Vagina (tissue), 2 donors: ENCODE measurements at places on chromosomes 16 and 17. TPM values are rescaled to one million over a fixed set of nuclear protein-coding genes. Genes with fewer than 3 reads are reported as not detected.

DNA sequence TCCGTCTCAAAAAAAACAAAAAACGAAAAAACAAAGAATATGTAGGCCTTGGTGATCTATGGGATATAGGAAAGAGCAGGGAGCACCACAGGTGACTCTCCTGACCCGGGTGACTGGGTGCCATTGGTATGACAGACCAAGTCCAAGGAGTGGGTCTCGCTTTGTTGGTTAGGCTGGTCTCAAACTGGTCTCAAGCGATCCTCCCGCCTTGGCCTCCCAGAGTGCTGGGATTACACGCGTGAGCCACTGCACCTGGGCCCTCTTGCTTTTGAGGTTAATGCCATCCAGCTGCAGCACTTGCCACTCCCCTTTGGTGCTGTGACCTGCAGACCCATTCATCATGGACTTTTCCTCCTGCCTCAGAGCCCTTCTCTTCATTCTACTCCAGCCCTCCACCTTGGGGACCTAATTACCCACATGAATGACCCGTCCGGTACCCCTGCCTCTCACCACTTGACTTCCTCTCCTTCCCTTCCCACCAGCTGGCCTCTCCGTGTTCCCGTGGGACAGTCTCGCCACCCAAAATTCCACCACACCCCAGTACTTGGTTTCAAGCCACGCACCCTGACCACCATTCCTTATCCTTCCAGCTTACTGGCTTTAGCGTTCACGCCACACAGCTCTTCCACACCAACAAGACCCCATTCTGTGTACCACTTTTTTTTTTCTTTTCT lies 3.2 kb upstream of the UBE2G1 start:
- no peak for DNase-seq

DNA sequence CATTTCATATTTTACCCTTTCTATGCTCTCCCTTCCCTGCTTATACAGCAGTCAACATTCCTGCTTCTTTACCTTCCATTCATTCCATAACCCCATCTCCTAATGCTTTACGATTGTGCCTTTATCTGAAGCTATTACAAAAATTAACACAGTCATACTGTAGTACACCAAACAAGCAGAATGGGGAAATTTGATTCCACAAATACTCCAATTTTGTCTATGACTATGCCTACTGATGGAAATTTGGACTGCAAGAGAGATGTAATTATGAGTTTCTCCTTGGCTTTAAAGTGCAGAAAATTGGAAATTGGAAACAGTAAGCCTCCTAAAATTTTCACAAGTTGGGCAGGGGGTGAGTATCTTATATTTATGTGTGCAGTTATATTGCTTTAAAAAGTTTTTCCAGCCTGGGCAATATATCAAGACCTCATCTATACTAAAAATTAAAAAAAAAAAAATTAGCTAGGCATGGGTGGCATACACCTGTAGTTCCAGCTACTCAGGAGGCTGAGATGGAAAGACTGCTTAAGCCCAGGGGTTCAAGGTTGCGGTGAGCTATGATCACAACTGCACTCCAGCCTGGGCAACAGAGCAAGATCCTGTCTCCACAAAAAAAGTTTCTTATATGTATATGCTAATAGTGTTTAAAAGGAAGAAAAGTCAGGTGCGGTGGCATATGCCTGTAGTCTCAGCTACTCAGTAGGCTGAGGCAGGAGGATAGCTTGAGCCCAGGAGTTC lies 3.0 kb downstream of the APPBP2 start:
- no peak for DNase-seq

Gene FBXL16
- 4.4 TPM for total RNA-seq

DNA sequence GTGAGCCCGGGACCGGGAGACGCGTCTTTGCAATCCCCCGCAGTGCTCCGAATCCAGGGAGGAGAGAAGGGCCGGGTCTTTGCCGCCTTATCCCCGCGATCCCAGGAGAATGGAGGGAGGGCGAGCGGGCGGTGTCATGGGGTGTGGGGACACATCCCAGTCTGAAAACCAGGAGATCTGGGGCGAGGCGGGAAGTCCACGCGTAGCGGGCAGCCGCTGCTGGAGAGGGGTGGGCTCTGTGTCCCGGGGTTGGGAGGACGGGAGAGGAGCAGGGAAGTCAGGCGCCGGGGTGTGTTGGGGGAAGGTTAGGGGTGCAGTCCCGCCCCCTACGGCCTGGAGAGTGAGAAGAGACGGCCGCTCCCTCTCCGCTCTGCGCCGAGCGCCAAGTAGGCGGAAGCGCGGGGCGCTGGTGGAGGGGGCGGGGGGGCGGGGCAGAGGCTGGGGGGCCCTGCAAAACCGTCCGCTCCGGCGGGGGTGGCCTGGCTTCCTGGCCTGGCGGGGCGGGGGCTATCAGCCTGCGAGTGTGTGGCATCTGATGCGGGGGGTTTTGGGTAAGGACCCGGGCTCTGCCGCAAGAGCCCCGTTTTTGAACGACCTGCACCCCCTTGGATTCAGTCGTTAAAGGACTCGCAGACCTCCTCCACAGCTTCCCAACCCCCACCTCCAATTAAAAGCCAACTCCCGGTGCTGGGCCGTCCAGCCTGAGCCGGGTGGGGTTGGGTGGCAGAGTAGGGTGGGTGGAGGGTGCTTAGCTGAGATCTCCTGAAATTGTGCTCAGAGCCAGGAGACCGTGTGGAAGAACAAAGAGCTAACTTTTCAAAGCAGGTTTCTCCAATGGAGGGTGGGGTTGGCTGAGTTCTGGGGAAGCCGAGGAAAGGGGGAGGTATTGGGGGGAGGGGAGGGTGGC lies 654 bp downstream of the LASP1 start:
- no peak for DNase-seq

Gene ZNF385C
- 0.49 TPM for total RNA-seq

Gene NPIPA2
- total RNA-seq, result not detected

DNA sequence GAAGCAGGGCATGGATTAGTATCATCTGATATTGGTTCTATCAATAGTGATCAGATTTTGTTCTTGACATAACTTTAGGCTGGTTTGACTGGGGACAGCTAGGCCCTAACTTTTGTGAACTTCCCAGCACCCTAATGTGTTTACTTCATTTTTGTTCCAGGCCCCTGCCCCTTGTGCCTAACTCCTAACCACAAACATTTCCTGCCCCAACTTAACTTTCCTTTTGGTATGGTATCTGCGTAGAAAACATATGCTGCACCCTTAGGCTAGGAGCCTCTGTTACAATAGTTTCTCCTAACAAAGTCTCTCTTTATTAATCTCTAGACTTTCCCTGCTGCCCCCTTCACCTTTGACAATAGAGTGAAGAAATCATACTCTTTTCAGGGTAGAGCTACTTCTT lies 2.5 kb downstream of the ADPRM start:
- DNase-seq, result no peak

DNA sequence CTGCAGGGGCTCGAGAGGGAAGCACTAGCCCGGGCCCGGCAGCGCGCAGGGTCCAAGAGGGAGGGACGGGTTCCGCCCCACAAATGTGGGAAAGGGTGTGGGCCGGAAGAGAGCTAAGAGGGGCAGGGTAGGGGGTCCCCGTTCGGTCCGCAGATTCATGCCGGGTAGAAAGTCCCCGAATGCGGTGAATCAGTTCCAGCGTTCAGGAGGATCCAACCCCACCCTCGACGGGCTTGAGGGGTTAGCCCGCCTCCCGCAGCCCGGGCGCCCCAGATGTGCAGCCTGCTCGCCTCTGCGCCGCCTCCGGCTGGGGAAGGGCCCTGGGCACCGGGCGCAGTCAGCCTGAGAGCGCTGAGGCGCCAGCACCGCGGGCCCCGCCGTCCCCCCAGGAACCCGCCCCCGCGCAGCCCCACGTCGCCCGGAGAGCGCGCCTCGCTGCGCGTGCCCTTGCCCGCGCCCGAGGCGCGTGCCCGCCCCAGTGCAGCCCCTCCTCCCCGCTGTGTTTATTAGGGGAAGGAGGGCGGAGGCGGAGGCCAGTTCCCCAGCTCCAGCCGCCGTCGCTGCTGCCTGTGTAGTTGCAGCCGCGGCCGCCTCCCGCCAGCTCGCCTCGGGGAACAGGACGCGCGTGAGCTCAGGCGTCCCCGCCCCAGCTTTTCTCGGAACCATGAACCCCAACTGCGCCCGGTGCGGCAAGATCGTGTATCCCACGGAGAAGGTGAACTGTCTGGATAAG lies at the start of gene LASP1:
LASP1 (plus strand) TSS at position 533 of the 733 bp plus-strand sequence; CDS start at position 665, 132 bp downstream.
- DNase-seq, result no peak

Gene PHF12
- 54.5 TPM for total RNA-seq
